ENCODE measurements at places on chromosomes 16 and 17. TPM values are rescaled to one million over a fixed set of nuclear protein-coding genes. Genes with fewer than 3 reads are reported as not detected.

The GPATCH8 gene
- 13.2 TPM for total RNA-seq

The EXOC3L1 gene
- 1.1 TPM for total RNA-seq

The MYL11 gene
- not detected for total RNA-seq

The MYCBPAP gene
- not detected for total RNA-seq

The CCDC144A gene
- total RNA-seq: not detected

The CCDC200 gene
- not detected for total RNA-seq

The GGA3 gene
- 14.9 TPM for total RNA-seq

The NR1D1 gene
- 1.8 TPM for total RNA-seq

The TM4SF5 gene
- total RNA-seq: not detected

The KRT27 gene
- total RNA-seq: not detected

The CA5A gene
- total RNA-seq: not detected

The CLEC18C gene
- 0.03 TPM for total RNA-seq

The SUPT4H1 gene
- 168 TPM for total RNA-seq

The ZNF319 gene
- 2.0 TPM for total RNA-seq

The KRTAP4-1 gene
- not detected for total RNA-seq

The PPY gene
- not detected for total RNA-seq

The PPL gene
- total RNA-seq: 0.13 TPM

The PRR29 gene
- 0.08 TPM for total RNA-seq

The MFSD6L gene
- not detected for total RNA-seq

The DNAI2 gene
- not detected for total RNA-seq

The CACNG3 gene
- not detected for total RNA-seq

The ZNF48 gene
- 12.2 TPM for total RNA-seq

The KRTAP4-4 gene
- total RNA-seq: not detected

The APOH gene
- total RNA-seq: not detected

The CES3 gene
- 0.53 TPM for total RNA-seq

The IKZF3 gene
- not detected for total RNA-seq

The HOXB6 gene
- total RNA-seq: 19.2 TPM

The KRTAP1-1 gene
- not detected for total RNA-seq

The ZNF594 gene
- 8.1 TPM for total RNA-seq

The FBXL16 gene
- 2.0 TPM for total RNA-seq

The ZFP3 gene
- total RNA-seq: not detected

The CDRT15L2 gene
- total RNA-seq: not detected

The HOXB4 gene
- 4.3 TPM for total RNA-seq

The SOST gene
- not detected for total RNA-seq

The RRAD gene
- total RNA-seq: not detected

The SLC35G6 gene
- total RNA-seq: not detected

The MT1X gene
- total RNA-seq: 148 TPM

The PRKCB gene
- total RNA-seq: not detected

The GCGR gene
- total RNA-seq: not detected

The ASGR1 gene
- 2.8 TPM for total RNA-seq

The ITGB4 gene
- 1.4 TPM for total RNA-seq

The SLC38A8 gene
- not detected for total RNA-seq

The CDH16 gene
- not detected for total RNA-seq

The SDR42E2 gene
- not detected for total RNA-seq

The ABR gene
- 71.2 TPM for total RNA-seq

The GTF3C1 gene
- 65.0 TPM for total RNA-seq

The OTOA gene
- total RNA-seq: 0.11 TPM

The KRT15 gene
- 10.9 TPM for total RNA-seq

The TPSG1 gene
- not detected for total RNA-seq

The CCR7 gene
- 0.07 TPM for total RNA-seq

The KCNJ2 gene
- total RNA-seq: 0.66 TPM

The ABCC12 gene
- total RNA-seq: not detected

The SLC13A2 gene
- not detected for total RNA-seq

The YBX2 gene
- total RNA-seq: not detected
